ENCODE measurements at places on chromosomes 6 and 20.

- peak; percentile 35 for DNase-seq
Measured at GRCh38 chr6:108737594-108738546, 110.4 kb upstream of the ARMC2 start.

DNA sequence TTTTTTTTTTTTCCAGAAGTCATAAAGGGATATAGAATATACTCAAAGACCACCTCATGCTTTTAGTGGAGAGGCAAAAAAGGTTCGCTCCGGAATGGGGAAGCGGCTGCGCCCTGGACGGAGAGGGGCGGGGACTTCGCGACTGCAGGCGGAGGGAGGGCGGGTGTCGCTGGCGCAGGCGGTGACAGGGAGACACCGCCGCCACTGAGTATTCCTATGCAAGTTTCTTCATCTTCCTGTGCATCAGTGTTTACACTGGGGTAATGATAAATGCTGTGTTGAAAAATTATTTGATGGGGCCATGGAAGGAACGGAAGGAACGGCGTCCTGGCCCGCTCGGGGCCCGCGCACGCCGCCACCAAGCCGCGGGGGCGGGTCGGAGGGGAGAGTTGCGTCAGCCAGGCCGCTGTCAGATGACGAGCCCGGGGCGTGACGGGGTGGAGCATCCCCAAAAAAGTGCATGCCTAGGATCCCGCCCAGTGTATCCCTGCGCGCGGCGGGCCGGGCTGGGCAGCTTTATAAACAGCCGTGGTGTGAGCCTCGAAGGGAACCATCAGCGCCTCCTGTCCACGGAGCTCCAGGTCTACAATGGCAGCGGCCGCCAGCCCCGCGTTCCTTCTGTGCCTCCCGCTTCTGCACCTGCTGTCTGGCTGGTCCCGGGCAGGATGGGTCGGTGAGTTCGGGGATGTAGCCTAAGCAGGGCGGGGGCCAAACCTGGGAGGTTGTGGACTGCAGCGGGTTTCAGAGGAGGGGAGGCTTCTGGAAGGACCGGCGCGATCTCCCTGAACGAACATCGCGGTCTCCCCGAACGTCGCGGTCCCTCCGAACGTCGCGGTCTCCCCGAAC is at the start of gene ULBP1:
TSS of gene ULBP1 (plus strand) at position 482 of the 846 bp plus-strand sequence. CDS start at position 589, 107 bp downstream.
- DNase-seq: peak; percentile 72

- peak; percentile 61 for DNase-seq
Measured at GRCh38 chr6:42049948-42050296, 402 bp upstream of the TAF8 start.

- no peak for DNase-seq
Measured at GRCh38 chr20:8153281-8153908, 21.3 kb downstream of the PLCB1 start.

- no peak for DNase-seq
Measured at GRCh38 chr6:15682965-15683822, 20.4 kb upstream of the DTNBP1 start.

DNA sequence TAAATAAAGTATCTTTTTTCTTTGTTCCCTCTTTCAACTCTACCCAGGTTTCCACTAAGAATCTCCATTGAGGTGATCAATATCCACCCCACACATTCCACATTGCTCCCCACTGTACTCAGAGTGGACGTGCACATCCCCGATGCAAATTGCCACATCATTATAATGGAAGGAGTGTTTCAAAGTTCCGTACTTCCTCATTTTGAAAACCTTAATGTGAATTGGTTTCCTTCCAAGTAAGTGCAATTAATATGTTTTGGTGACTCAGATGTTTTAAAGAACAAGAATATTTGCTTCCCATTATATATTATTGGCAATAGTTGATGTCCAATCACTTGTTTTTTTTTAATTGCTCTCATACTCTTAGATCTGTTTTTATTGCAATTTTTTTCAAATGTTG is 463.6 kb downstream of the HACE1 start:
- no peak for DNase-seq

DNA sequence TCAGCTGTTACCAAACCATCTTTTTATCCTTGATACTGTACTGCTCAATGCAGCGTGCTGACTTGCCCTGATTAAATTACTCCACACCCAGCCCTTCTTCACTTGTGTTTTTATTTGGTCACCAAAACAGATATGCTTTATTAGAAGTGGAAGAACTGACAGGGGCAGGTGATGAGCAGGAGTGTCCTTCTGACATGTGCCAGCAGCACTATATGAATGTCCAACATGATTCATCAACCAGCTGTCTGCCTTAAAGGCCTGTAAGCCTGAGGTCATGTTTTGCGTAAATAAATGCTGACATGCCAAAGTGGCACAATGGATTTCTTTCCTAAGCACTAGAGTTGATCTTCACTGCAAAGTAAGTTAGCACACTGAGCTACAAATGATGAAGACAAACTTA is 15.4 kb downstream of the POPDC3 start:
- DNase-seq: no peak

DNA sequence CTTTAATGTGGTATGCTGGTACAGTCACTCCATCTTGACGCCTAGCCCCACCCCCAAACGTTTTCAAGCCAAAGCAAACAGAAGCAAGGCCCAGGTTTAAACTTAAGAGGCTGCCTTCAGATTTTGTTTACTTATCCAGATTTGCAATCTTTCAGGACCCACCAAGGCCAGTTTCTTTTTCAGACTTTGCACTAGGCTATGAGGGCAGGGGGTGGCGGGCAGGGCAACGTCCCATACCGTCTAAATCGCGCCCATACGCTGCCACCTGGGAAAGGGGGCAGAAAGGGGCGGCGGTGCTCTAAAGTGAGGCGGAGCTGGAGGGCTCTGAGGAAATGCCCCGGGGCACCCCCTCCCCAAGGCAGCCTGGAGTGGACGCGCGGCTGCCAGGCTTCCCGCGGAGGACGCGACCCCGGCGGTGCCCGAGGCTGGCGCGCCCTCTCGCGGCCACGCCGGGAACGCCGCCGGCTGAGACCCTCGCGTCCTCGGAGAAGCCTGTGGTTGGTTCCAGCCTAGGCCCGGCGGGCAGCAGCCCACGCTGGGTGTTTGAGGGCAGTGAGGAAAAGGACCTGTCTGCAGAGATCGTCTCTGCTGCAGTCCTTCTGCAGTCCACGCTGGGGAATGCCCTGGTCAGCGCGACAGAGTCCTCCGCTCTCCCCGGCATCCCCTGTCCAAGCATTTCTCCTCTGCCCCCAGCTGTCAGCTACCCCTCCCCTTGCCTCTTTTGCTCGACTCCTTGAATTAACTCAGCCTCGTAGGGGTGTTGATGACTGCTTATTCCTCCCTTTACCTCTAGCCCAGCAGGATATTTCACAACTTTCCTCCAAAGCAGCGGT is 129.2 kb upstream of the PRND start:
- no peak for DNase-seq

GRCh38 chr6:27604986-27605385 is 132.1 kb upstream of the ZNF184 start:
- no peak for DNase-seq

DNA sequence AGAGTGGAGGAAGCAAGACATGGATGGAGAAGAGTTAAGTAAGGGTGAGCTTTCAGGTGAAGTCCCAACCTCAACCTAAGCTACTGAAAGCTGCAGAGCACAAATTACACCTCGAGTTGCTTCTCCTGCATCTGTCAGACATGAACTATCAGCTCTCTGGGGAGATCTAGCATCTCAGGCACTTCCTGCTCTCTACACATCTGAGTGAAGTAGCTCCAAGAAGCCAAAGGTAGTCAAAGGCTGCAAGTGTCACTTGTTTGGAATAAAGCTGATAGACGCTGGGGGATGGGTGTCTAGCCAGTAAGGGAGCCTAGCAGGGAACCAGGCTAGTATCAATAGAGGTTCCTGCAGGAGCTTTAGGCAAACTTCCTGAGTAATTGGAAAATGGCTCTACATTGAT is 228.0 kb downstream of the PLCB1 start:
- DNase-seq: no peak

GRCh38 chr6:109290143-109290931 is 91.9 kb downstream of the CD164 start:
- DNase-seq: no peak

DNA sequence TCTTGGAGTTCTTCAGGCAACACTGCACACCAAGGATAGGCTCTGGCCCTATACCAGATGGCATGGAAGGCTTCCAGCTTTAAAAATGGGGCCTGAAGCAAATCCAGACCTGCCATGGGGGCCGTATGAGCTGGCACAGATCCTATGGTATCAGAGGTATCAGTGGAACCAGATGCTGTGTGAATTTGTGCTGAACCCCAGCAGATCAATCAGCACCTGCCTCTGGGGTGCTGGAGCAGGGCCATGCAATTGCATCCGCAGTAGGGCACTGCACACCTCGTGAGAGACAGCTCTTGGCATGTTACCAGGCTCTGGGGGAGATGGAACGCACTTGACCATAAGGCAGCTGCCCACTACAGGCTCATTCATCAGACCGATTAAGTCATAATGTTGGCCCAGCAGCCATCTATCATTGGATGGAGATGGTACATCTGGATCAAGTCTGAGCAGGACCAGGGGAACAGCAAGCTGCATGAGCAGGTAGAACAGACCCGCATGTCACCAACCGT is 221.5 kb downstream of the MYLK4 start:
- no peak for DNase-seq

DNA sequence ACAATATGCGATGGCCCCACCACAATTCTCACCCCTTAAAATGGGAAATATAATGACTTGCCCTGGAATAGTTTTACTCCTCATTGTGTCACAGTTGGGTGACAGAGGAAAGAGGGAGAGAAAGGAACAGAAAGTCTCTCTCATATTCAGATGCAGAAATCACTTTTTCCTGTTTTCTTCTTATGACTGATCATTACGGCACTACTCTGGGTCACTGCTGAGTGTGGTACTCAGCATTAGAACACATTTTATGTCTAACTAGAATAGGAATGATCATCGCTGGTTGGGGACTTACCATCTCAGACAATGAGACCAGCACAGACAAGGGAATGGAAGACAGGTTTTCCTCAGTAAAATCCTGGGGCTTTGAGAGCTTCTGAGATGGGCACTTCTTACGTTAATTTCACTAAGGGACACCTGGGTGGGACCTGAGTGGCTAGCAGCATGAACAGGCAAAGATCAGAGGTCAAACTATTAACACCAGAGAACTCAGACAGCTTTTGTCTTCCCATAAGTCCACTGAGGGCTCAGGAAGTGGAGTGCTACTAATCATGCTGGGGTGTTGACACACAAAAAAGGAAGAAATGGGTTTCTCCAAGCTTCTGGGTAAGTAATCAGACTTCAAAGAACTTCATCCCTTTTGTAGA is 54.9 kb upstream of the ARHGAP18 start:
- no peak for DNase-seq
